ENCODE measurements at places on chromosomes 2 and 18.

- no peak for DNase-seq
Observed at GRCh38 chr2:9364791-9365497, 58.4 kb downstream of the ITGB1BP1 start.

GRCh38 chr2:26605999-26606846 lies 34.9 kb downstream of the CIB4 start:
- DNase-seq: no peak

DNA sequence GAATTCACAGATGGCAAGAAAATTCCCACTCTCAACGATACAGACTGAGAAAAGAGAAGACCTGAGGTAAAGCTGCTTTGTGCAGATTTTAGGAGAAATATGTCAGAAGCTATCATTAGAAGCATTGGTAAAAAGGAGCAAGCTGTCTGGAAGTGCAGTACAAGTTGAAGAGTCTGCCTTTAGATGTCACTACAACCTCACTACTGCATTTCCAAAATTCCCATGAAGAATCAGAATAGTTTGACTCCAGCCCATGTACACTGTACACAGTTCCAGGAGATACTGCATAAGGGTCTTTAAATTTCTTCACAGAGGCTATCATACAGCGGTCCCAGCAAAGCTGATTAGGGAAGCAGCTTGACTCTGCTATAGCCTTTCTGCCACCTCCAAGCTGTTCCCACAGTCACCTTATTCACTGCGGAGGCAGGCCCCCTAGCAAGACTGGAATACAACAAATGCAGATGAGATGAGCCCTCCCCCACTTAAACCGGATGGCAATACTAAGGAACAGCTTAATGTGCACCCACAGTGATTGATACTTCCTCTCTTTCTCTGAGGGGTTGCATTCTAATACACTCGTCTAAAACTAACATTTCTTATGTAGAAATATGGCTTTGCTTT lies 527.4 kb downstream of the TMEM182 start:
- DNase-seq: no peak

- DNase-seq: no peak
Observed at GRCh38 chr2:235903782-235904584, 264.2 kb downstream of the GBX2 start.

DNA sequence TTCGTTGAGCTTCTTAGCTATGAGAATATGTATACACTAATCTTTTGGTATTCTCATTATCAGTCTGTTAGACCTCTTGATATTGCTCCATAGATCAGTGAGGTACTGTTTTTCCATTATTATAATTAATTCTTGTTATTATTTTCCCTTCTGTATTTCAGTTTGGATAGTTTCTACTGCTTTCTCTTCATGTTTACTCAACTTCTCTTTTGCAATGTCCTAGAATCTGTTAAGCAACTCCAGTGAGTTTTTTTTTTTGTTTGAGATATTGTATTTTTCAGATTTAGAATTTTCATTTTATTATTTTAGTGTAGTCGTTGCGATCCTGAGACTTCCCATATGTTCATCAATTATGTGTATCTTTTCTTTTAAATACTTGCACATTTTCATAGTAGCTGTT lies 260.8 kb downstream of the SETBP1 start:
- DNase-seq: no peak

DNA sequence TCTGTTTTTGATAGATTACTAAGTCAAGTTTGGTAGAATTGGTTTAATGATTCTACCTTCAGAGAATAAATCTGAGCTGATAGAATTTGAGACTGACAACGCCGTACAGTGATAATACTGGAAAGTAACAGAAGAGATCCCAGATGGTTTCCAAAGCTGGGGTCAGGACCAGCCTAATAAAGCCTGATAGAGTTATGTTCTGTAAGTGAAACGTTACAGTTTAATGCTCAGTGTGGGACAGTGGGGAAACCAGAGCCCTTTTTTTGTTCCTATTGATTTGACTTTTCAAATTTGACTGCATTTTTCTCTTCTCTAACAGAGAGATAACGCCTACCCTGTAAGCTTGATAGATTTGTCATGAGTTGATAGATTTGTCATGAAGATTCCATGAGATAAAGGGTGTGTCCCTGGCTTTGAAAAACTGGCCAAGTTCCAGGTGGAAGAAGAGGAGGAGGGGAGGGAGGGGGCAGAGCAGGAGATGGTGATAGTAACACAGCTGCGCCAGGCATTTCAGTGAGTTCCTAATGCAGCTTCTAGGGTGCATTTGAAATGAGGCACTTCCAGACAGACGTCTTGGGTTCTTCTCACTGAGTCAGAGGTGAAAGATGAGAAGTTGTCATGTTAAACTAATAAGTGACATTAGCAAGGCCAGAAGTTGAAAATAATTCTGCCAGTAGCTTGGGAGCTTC lies 65.1 kb downstream of the CERS6 start:
- no peak for DNase-seq

All from NCI-H526 (cell line).